CD4-positive, alpha-beta T cell treated with Interleukin-2 at 100 ng/mL for 4 hours (primary cell): ENCODE measurements at places on chromosomes 4 and X.

GRCh38 chr4:42363614-42364013 lies 33.7 kb upstream of the SHISA3 start:
- no peak for DNase-seq

- DNase-seq, result no peak
Observed at GRCh38 chrX:43530837-43531236, 125.3 kb upstream of the MAOA start.

GRCh38 chr4:168118116-168118655 lies 25.8 kb downstream of the ANXA10 start:
- DNase-seq, result no peak

DNA sequence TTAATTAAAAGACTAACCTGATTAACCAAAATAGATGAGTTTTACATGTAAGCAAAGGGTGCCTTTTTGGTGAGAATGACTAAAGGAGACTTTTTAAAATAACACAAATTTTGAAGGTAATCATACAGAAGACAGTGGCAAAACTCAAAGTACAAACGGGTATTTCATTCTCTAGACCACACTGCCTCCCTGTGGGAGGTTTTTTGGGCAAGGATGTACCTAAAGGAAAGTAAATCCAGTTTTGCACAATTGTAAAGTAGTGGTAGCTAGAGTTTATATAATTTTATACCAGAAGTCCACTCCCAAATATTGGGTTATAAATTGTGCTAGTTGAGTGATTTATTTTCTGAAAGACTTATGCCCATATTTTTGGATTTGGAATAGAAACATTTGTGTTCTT lies 201.0 kb downstream of the PAPSS1 start:
- no peak for DNase-seq

- DNase-seq, result no peak
Observed at GRCh38 chr4:109004418-109004817, 241.6 kb upstream of the ETNPPL start.

- peak; percentile 52 for DNase-seq
Observed at GRCh38 chr4:112075129-112075753, 70.0 kb upstream of the FAM241A start.

GRCh38 chr4:25402521-25402920 lies 25.5 kb downstream of the ANAPC4 start:
- DNase-seq, result no peak

DNA sequence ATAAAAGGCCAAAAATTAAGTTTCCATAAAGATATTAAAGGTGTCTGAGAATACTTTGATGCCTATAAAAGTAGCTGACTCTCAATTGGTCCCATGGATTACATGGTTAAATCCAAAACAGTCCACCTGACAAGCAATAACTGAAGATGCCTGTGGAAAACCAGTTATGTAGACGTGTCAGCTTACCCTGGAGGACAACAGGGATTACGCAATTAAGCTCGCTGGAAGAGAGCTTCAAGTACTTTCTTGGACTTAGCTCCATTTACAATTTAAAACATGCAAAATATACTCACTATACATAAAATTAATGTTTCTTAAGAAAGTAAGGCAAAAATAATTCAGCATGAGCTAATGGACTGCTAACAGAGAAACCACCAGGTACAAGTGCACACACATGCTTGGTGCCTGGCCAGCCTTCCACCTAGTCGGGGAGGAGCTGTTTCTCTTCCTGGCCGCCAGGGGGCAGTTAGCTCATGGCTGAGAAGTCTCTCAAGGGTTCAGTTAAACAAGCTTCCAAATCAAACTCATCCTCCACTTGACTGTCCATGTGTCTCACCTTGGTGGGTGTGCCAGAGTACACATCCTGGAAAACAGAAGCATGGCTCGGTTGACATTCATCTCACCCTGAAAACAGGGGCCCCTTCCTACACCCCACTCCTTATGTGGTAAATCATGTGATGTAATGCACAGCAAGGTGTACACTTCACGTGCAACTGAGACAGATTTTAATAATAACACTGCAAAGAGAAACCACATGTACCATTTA lies 9.2 kb upstream of the FAM53A start:
- peak; percentile 87 for DNase-seq

- no peak for DNase-seq
Observed at GRCh38 chr4:25843340-25844097, 19.3 kb downstream of the SEL1L3 start.

GRCh38 chr4:3686753-3687152 lies 79.4 kb upstream of the ADRA2C start:
- DNase-seq, result no peak

- DNase-seq, result peak; percentile 51
Observed at GRCh38 chrX:155094468-155095061, 23.3 kb downstream of the BRCC3 start.

DNA sequence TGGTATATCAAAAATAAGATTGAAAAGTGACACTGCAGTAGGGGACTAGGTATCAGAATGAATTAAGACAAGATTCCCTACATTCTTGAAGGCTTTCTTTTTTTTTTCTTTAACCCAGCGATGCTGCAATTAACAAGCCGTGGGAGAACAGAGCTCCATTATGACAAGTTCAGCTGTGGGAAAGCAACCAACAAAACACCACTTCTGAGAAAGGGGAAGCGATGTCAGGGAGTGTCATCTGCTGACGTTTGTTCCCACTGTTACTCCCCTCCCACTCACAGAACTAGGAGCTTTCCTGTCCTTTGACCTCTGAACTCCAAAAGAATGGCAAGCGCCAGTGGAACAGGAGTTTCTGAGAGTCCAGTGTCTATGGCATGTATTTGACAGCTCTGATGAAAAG lies 90.2 kb upstream of the SLITRK2 start:
- no peak for DNase-seq

DNA sequence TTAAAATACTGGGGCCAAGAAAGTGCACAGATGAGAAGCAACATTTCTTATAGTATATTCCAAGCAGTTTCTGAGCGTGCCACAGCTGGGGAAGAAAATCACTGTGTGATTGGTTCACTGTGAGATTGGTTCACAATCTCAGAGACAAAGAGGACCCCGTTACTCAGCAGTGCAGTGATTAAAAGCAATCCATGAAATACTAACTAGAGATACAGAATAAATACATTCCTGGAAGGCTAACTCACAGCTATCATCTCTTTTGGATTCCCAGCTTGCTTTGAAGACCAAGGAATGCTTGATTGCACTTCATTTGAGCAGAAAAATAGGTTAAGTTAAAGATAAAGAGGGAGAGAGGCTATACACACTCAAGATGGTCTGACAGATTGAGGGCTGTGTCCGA lies 132.1 kb upstream of the RAPGEF2 start:
- no peak for DNase-seq

- no peak for DNase-seq
Observed at GRCh38 chr4:83362492-83363329, 28.1 kb upstream of the HPSE start.

- DNase-seq, result no peak
Observed at GRCh38 chr4:55609393-55609866, 17.4 kb upstream of the PDCL2 start.

- no peak for DNase-seq
Observed at GRCh38 chr4:41394481-41394894, 137.8 kb downstream of the UCHL1 start.

GRCh38 chr4:144614850-144615585 lies 30.9 kb upstream of the HHIP start:
- no peak for DNase-seq

DNA sequence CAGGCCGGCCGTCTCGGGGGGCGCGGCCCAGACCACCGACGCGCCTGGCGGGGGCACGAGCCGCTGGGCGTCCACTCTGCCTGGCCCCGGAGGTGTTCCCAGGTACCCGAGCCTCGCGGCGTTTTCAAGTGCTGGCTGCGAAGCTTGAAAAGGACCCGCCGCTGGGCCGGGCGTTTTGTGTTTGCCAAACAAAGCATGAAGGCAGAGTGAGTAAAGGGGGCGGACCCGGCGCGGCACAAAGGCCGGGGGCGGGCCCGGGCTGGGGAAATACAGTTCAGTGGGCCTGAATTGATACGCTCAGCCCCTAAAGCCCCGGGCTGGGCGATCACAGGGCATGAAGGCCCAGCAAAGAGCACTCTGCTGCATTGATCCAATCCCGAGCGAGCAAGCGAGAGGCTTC lies 65.4 kb downstream of the SOX3 start:
- DNase-seq, result no peak

GRCh38 chrX:21764008-21764407 lies 6.1 kb upstream of the SMPX start:
- no peak for DNase-seq

DNA sequence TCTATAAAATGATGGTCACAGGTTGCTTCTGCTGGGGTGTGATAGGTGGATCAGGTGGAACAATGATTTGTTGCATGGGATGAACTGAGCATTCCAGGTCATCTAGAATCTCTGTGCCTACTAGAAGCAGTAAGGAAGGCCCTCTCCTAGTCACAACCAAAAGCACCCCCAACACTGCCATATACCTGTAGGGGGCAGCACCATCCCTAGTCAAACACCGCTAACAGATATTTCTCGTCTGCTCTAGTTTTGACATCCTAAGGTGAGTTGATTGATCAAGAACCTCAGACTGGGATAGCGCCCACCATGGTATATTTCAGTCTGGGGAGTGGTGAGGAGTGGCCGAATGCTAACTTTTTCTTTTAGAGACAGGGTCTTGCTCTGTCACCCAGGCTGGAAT lies 160.2 kb downstream of the NHS start:
- DNase-seq, result peak; percentile 34

- no peak for DNase-seq
Observed at GRCh38 chr4:180449395-180449956, 1793.7 kb upstream of the TENM3 start.

- no peak for DNase-seq
Observed at GRCh38 chrX:23841847-23842522, 59.0 kb downstream of the SAT1 start.

- no peak for DNase-seq
Observed at GRCh38 chrX:40405399-40405798, 175.4 kb upstream of the ATP6AP2 start.

GRCh38 chr4:73679836-73680235 lies 59.6 kb upstream of the RASSF6 start:
- DNase-seq, result no peak

GRCh38 chr4:80876810-80877209 lies 153.7 kb upstream of the BMP3 start:
- no peak for DNase-seq

DNA sequence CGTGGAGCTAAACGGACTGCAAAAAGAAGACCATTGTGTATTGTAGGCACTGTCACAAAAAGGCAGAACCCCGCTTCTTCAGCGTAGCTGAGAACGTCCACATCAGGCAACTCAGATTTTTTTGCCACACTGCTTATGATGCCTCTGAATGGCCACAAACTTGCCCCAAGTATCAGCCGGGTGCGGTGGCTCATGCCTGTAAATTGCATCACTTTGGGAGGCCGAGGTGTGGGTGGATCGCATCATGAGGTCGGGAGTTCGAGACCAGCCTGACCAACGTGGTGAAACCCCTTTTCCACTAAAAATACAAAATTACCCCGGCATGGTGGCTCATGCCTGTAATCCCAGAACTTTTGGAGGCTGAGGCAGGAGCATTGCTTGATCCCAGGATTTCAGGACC lies 14.9 kb upstream of the IL3RA start:
- no peak for DNase-seq

GRCh38 chrX:21831496-21831895 lies 7.9 kb upstream of the MBTPS2 start:
- no peak for DNase-seq

- no peak for DNase-seq
Observed at GRCh38 chrX:43446752-43447151, 209.3 kb upstream of the MAOA start.

DNA sequence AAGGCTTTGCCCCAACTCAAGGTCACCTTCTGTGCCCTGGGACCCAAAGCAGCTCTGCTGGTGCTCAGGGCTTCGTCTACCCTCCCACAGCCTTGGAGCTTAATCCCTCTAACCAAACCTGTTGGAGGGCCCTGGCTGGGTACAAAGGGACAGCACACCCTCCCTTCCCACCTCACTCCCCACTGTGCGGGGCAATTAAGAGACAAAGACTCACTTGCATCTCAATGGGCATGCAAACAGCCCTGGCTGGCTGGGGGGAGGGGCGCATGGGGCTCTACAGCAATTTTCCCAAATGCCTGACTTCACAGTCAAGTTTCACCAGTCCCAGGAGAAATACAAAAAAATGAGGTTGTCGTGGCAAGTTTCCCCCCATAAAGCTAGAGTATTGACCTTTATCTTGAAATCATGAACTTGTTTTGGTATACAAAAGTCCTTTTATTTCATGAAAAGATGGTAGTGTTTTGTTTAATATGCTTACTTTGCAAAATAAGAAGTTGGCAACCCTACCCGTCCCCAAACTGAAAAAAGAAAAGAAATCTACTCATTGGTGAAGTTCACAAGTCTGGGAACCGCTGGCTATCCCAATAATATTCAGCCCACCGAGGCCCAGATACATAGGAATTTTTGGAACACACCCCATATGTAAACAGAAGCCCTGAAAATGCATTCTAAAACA lies 4.1 kb upstream of the CD99L2 start:
- DNase-seq, result no peak

DNA sequence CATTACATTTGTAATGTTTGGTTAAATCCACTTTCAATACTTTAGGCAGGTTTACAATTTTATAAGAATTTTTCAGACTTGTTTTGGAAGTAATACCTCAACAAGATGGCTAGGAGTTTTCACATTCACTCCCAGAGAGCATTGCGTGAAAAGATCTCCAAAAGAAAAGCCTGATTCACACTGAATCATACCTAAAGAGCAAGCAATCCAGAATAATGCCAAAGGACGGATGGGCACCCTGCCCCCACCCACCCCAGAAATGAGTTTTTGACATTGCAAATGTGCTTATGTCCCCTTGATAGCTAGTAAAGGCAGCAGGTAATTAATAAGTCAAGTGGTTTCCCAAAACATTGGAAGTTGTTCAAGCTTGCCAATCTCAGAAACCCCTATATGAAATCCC lies 557.7 kb upstream of the TENM3 start:
- no peak for DNase-seq

GRCh38 chr4:54487491-54487890 lies 170.3 kb upstream of the KIT start:
- no peak for DNase-seq

DNA sequence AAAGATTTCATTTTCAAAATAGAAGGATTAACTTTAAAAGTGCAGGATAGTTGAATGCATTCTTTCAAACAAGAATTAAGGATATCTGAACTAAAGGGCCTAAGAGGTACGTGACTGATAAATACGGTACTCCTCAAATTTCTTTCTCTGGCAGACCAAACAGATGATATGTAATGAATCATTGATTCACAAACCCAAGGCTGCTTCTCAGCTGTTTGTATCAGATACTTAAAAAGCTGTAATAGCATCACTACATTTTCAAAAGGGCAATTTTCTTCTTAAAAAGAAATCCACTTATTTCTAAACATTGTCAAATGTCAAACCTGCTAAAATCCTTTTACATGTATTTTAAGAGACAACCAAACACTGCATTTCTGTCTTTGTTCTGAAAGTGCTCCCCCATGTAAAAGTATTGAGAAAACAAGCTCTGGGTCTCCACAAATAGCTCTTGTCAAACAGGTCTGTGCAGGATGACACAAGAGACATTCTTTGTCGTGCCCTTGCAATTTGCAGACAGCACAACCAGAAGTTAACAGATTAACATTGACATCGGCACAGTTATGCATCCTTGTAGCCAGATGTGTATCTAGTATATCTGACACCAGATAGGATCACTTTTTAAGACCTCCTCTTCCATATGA lies 82.0 kb downstream of the MANBA start:
- no peak for DNase-seq
